CD4-positive, alpha-beta memory T cell (primary cell): ENCODE measurements at places on chromosomes 16 and 17. TPM values are rescaled to one million over a fixed set of nuclear protein-coding genes. Genes with fewer than 3 reads are reported as not detected.

Gene RNF222
- total RNA-seq: 0.17 TPM

Gene TP53TG3
- total RNA-seq: not detected

Gene P2RX1
- total RNA-seq: not detected

Gene NPIPB8
- not detected for total RNA-seq

Gene PMFBP1
- 0.73 TPM for total RNA-seq

Gene CD300LB
- 0.17 TPM for total RNA-seq

Gene KRTAP4-1
- not detected for total RNA-seq
